Activated CD4-positive, CD25-positive, alpha-beta regulatory T cell treated with anti-CD3 and anti-CD28 coated beads, Interleukin-2, amount 50 U/mL, for 16 hours (primary cell): ENCODE measurements at places on chromosomes 16 and 17.

DNA sequence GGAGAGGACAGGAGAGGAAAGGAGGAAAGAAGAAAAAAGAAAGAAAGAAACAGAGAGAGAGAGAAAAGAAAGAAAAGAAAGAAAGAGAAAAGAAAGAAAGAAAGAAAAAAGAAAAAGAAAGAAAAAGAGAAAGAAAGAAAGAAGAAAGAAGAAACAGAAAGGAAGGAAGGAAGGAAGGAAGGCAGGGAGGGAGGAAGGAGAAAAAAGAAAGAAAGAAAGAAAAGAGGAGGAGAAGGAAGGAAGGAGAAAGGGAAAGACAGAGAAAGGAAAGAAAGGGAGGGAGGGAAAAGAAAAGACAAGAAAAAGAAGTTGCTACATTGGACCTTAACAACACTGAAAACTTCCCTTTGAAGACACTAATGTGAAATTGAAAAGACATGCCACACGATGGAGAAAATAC lies 56.6 kb upstream of the CCL2 start:
- DNase-seq: no peak

DNA sequence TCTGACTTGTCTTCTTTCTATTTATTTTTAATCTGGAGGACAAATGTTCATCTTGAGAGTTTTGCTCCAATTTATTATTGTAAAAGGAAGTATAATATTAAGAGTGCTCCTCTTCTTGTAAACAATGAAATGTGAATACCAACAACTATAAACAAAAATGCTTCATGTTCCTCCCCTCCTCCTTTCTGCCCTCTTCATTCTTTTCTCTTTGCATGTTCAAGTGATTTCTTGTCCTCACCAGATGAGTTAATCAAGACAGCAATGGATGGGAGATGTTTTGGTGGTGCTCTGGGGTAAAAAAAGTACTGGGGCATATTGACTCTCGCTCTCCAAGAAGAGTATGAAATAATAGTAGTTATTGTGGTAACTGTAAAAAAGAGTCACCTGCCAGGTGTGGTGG lies 24.3 kb downstream of the ITGB3 start:
- no peak for DNase-seq

GRCh38 chr16:60811657-60812056 lies 1224.6 kb downstream of the CDH8 start:
- no peak for DNase-seq

GRCh38 chr17:76022285-76022684 lies 4.8 kb downstream of the EVPL start:
- no peak for DNase-seq

DNA sequence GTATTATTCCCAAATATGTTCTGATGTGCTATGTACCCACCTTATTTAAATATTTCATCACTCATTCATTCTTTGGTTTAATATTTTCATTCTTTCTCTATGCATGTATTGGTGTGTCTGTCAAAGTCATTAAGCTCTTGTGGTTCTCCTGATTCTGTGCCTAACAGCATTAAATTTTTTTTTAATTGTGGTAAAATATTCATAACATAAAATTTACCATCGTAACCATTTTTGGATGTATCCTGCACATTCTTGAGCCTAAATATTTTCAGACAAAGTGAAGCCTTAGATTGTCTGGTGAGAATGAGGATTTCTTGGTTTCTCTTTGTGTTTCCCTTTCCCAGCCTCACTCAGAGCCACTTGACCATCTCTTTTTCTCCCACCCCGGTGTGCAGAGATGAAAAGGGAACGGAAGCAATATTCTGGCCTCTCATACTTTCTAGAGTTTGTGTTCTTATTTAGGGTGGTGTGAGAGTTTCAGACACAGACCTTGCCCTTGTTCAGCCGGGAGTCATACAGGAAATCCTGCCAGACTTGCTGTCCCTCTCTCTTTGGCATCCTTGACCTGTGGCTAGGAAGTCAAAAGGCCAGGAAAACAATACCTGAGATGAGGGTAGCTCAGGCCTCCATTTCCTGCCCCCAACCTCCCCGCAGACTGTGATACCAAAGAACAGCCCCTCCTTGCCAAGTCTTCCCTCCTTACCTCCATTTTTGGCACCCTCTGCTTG lies 4.9 kb downstream of the CCL5 start:
- no peak for DNase-seq
